ENCODE measurements at places on chromosomes 12 and 14.
A peak's percentile ranks its signal among the peaks of the same experiment; 100 is the strongest.

- DNase-seq = no peak
These were observed 66.5 kb downstream of the SLC25A47 start for GRCh38 chr14:100389497-100390104.

DNA sequence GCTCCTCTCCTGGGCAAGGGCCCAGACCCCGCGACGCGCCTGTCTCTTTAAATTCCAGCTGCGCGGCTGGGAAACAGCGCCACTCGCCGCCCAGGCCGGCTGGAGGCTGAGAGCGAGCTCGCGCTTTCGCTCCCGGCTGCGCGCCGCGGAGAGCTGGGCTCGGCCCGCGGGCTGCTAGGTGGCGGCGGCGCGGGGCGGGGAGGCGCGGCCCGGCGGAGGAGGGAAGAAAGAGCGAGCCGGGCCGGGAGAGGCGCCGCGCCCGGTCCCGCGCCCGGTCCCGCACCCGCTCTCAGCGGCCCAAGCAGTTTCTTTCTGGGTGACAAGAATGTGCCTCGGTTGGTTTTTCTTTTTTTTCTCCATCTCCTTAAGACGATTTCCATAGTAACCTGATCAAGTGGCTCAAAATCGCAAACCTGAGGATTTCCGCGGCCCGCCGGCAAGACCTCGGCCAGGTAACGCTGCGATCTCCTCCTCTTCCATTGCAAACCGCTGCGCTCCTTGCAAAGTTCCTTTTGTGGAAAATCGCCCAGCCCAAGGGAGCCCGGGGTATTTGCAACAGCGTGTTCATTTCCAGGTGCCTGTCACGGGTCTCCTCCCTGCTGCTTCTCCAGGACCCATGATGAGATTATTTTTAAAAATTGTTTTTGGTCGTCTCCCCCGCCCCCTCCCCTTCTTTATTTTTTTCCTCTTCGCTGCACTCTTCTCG is 259.5 kb upstream of the E2F7 start:
- DNase-seq = no peak

GRCh38 chr14:74955229-74956026 is at the start of gene PGF:
Gene PGF (minus strand): TSS chr14:74955597. CDS start chr14:74955242, 355 bp downstream.
- peak; percentile 24 for DNase-seq

GRCh38 chr14:106347291-106347778 is 821.0 kb downstream of the TMEM121 start:
- DNase-seq = no peak

Measured in stimulated activated CD4-positive, alpha-beta T cell treated with anti-CD3 and anti-CD28 coated beads, Interleukin-4, amount 100 ng/mL, for 24 hours (primary cell).